Stimulated activated CD8-positive, alpha-beta memory T cell treated with anti-CD3 and anti-CD28 coated beads, Interleukin-4, amount 100 ng/mL, for 1 hour (primary cell): ENCODE measurements at places on chromosomes 13 and 19.

DNA sequence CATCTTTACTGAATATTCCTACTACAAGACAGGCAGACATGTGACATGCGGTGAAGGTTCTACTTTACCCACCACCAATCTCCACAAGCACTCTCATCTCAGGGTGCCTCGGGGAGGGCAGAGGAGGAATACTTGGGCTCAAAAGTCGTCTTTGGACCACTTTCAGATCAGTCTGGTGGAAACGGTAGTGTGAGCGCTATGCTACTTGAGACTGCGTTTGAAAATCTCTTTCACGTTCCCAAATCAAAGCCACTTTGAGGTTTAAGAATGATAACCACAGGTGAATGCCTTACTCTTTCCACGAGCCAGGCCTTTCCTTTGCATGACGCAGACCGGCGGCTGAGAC is 1.5 kb upstream of the SOX1 start:
- no peak for DNase-seq

GRCh38 chr19:51192689-51193088 is 32.2 kb upstream of the CD33 start:
- no peak for DNase-seq

GRCh38 chr19:23882493-23882892 is 32.2 kb upstream of the ZNF726 start:
- no peak for DNase-seq

DNA sequence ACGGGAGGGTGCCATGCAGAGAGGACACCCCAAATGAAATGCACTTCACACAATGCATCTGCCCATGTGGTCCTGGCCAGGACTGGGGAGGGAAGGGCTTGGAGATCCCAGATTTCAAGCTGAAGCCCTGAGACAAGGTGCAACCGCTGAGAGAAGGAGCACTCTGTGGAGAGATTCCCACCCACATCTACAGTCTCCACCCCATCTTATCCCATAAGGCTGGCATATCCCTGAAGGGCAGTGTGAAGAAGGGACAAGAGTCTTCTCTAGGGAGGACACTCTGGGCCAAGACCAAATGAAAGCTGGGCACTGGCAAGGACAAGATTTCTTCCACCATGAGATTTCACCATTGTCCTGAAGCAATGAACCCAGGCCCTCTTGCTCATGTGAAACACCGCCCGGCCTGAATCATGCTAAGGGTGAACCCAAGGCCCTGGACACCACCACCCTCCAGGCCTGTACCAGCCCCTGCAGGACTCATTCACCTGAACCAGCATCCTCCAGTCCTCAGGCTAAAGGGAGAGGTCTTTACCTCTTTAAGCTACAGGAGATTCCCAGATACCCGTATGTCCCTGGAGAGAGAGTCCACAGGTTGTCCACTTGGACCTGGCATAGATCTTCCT is 20.5 kb downstream of the CEACAM4 start:
- DNase-seq: no peak

DNA sequence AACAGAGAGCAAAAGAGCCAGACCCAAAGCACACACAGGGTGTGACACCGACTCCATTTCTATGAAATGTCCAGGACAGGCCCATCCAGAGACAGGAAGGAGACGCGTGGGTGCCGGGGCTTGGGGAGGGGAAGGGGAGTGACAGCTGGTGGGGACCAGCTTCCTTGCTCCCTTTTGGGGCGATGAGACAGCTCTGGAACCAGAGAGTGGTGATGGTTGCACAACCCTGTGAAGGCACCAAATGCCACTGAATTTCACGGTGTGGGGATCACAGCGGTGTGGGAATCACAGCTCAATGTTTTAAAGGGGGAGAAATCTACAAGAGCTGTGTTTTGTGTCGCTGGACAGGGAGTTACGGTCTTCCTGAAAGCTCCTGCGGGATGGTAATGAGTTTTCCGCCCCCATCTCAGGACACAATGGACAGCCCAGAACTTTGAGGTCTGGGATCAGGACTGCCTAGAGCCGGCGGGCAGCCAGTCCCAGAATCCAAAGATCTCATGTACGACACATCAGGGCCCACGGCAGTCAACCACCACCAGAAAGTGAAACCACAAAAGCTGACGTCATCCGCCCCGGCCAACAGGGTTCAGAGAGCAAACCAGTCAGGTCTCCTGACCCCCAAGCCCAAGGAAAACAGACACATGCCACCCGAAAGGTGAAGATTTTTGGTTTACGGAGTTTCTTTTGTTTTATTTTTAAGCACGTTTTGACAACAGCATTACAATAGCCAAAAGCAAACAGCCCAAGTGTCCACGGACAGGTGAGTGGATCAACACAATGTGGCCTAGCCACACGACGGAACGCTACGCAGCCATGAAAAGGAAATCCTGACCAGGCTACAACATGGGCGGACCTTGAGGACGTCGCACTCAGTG is 7.3 kb downstream of the SGTA start:
- DNase-seq: peak; percentile 34

- no peak for DNase-seq
These were observed 33.1 kb downstream of the POSTN start for GRCh38 chr13:37565425-37565824.

DNA sequence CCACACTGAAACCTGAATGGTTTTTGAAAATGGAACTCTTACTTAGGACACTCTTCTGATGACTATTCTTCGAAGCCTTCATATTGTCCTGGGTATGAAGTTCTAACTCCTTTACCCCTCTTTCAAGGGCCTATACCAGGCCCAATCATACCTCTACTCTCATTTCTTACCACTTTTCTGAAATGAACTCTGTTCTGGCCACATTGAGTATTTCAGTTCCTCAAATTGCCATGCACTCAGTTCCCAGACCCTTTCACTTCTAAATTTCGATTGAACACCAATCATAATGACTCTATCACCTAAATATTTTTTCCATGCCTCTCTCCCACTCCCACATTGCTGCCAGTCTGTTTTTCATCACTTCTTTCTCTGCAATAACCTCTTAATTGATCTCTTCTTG is 53.7 kb downstream of the LACC1 start:
- no peak for DNase-seq

DNA sequence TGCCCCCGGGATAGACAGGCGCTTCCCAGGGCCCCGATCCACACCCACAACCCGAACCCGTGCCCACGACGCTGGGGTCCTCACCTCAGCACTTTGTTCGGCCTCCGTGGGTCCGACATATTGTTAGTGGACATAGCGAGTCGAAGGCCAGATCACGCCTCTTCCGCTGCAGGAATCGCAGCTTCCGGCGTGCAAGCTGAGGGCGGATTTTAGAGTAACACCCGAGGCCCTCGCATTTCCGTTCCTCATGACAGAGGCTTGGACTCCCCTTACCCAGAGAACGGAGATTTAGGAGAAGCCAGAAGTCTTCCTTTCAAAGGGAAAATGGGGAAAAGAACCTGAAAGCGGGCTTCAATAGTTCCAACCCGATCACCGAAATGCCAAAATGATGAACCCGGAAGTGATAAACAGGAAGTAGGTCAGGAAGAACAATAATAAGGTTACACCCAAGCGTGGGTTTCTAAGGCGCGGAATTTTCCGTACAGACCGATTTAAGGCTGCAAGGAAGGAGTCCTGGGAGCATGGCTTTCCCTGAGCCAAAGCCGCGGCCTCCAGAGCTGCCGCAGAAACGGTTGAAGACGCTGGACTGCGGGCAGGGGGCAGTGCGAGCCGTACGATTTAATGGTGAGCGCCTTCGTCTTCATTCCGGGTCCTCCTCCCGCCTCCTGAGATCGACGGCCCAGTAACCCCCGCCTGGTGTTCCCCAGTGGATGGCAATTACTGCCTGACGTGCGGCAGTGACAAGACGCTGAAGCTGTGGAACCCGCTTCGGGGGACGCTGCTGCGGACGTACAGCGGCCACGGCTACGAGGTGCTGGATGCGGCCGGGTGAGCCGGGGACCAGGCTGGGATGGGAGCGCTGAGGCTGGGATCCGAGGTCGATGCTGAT is 2.9 kb downstream of the WDR83 start:
- DNase-seq: peak; percentile 37

GRCh38 chr13:102642029-102642428 is 45.2 kb downstream of the TPP2 start:
- no peak for DNase-seq

- no peak for DNase-seq
These were observed 121.8 kb downstream of the AKAP11 start for GRCh38 chr13:42393573-42394360.

DNA sequence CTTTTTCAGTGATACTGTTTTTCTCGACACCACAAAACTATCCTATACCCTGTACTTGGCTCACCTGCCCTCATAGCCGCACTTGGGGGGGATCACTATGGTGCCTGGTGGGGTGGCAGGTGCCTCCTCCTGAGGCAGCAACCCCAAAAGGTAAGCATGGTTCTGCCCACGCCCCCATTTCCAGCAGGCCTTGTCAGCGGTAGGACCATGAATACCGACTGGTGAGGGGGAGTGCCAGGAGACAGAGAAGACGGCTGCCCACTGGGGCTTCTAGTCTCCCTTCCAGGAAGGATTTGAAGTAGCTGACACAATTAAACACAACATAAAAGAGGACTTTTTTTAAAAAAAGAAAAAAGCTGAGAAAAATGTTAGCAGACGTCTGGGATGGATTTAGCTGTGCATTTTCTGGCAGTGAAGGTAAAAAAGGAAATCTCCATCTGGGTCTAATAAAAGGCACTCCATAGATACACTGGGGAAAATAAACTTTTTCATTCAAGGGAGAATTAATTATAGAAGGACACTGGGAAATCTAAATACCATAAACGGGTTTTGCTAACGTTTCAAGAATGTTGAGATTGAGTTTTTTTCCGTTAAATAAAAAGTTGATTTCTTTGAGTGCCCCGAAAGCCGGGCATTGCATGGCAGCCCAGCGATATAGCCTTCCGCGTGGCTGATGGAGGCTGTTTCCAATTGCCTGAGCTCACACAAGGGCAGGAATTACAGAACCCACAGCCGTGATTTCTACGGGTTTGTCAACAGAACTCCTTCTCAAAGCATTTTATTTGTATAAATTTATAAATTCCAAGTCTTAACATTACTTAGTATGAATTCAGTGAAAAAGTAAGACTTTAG is 45.1 kb downstream of the ATP11A start:
- no peak for DNase-seq

DNA sequence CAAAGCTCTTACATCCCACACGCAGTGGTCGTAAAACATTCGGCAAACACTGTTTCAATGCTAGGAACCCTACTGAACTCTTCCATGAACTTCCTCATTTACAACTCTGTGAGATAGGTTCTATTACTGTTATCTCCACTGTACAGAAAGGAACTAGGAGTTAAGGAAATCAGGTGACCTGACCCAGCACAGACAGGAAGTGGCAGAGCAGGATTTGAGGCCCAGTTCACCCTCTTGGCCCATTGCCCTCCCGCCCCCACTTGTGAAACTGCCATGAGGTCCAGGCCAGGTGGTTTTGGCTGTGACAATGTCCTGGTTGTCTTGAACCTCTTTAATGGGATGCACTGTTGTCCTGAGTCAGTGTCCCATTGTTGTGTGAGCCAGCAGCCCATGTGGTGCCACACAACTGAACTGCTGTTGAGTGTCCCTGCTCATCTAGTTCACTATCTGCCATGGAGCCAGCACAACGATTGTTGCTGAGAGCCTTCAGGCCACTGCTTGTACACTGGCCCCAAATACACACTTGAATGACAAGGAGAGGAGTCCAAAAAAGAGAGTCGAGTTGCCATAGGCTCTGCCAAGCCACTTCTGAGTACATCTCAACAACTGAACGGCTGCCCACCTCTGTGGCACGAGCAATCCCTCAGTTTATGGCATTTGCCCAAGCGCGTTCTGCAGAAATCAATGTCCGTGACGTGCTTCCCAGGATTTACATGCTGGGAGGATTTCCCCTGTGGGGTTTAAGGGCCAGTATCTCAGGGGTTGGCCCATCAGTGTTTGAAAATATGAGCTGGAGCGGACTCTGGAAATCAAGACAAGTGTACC is 484.6 kb downstream of the TSHZ3 start:
- no peak for DNase-seq

- no peak for DNase-seq
These were observed at the start of gene TARM1 for GRCh38 chr19:54081032-54081431. Gene TARM1, minus strand, starts transcription at chr19:54081365. Its CDS starts 25 bp downstream, at chr19:54081340.

- no peak for DNase-seq
These were observed 632 bp downstream of the MARK4 start for GRCh38 chr19:45251452-45252354.

DNA sequence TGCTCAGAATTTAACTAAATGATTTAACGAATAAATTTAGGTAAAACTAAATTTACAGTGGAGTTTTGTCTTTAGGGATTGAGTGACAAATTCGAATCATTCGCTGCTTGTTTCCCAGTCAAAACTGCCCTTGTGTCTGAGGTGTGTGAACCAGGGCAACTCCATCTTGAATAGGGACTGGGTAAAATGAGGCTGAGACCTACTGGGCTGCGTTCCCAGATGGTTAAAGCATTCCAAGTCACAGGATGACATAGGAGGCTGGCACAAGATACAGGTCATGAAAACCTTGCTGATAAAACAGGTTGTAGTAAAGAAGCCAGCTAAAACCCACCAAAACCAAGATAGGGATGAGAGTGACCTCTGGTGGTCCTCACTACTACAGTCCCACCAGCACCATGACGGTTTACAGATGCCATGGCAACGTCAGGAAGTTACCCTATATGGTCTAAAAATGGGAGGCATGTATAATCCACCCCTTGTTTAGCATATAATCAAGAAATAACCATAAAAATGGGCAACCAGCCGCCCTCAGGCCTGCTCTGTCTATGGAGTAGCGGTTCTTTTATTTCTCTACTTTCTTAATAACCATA is 10.2 kb upstream of the ANKRD10 start:
- no peak for DNase-seq

DNA sequence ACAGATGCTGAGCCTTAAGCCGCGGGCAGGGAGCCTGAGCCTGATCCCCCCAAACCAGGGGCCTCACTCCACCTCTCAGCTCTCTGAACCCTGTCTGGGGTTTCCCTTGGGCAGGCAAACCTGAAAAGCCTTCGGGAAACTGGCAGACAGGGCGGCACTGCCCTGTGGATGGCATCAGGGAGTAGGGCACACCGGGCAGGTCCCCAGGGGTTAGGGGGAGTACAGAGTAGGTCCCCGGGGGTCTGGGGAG is 9.7 kb downstream of the MKNK2 start:
- no peak for DNase-seq

DNA sequence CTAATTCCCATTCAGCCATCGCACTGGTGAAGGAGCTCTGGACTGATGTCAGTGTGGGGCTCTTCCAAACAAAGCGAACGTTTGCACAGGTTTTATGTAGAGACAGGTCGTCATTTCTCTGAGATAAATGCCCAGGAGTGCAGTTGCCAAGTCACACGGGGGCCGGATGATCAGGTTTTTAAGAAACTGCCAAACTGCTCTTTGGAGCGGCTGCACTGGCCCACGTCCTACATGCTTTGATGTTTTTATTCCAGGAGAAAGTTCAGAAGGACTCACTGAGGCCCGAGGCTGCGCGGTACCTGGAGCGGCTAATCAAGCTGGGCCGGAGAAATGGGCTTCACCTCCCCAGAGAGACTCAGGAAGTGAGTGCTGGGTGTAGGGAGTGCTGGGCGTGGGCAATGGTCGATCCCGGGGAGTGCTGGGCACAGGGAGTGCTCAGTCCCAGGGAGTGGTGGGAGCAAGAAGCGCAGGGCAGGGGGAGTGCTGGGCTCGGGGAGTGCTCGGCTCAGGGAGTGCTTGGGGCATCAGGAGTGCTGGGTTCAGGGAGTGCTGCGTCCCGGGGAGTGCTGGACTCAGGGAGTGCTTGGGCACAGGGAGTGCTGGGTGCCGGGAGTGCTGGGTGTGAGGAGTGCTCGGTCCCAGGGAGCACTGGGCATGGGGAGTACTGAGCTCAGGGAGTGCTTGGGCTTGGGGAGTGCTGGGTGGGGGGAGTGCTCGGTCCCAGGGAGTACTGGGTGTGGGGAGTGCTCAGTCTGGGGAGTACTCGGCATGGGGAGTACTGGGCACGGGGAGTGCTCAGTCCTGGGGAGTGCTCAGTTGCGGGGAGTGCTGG is 10.7 kb downstream of the THOP1 start:
- DNase-seq: no peak

GRCh38 chr19:1861599-1862031 is 1.8 kb downstream of the KLF16 start:
- no peak for DNase-seq
